ENCODE measurements at places on chromosomes 7 and 10.
A peak's percentile ranks its signal among the peaks of the same experiment; 100 is the strongest.

DNA sequence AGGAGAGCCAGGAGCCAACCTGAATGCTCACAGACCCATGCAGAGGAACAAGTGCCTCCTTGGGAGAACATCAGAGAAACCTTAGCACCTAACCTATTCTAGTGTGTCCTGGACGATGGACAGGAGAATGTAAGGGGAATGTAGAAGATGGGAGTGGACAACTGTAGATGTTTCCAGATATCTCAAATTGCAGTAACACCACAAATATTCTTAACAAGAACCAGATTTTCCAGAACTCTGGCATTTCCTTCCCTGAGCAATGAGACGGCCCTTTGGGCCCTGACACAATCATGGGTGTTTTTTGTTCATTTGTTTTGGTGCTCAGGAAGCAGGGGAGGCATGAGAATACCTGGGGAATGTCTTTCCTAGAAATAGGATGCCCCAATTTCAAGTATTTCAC, 196.1 kb upstream of the PRSS1 start:
- no peak for DNase-seq

DNA sequence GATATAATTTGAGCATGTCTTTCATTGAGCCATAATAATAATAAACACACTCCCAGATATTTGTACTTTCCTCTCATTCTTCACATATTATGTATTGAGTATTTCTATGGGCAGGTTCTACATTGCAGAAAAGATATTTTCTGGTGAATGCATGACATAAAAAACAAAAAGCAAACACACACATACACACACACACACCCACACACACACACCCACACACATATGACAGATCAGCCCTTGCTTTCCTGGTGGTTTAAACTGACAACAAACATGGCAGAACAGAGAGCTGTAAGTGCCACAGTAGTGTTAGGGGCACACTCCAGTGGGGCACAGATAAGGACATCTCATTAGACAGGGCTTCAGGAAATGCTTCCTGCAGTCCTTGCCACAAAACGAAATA, 123.3 kb upstream of the LSM8 start:
- no peak for DNase-seq

DNA sequence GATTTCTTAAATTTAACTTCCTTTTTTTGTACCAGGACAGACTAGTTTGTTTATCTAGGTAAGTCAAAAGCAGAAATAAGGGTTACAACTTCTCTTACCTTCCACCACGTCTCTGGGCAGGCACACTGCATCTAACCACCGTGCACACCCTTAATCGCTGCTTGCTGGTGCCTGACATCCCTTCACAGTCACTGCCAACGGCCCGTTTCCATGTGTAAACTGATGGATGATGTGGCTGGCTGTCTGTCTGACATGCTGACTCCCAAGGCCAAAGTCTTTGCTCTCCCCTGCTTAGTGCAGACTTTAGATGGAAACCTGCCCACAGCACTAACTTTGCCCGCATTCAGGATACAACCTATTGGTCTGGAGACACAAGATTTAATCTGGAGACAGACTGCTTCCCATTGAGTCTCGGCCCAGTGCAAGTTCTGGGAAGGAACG, 1.1 kb downstream of the TMEM273 start:
- no peak for DNase-seq

GRCh38 chr10:66337211-66337610, 588.6 kb upstream of the LRRTM3 start:
- no peak for DNase-seq

- DNase-seq = peak; percentile 20
These were observed 25.1 kb downstream of the CASP7 start for GRCh38 chr10:113704637-113705343.

DNA sequence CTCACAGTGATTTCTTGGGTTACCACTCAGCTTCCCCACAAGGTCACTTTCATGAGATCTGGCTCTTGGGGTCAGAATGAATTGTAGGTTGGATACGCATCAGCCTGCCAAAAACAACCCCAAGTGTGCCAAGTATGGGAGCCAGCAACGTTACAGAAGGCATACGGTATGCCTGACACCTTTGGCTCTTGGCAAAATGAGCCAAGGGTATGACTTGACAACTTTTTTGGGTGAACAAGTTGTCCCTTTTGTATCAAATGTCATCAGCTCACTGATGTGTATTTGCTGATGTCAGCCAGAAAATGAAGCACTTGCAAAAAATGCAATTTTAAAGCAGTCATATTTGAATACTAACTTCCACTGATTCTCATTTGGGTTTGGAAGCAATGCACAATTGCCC, 168.4 kb downstream of the CACNB2 start:
- no peak for DNase-seq

DNA sequence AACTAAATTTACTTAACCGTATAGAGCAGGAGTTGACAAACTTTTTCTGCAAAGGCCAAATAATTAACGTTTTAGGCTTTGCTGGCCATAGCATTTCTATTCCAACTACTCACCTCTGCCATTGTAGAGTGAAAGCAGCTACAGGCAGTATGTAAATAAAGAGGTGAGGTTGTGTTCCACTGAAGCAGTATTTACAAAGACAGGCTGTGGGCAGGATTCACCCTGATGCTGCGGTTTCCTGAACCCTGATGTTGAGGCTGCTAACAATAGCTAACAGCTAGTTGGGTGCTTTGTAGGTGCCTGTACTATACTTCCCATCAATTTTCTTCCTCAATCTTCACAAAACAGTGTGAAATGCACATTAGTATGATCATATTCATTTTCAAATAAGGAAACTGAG, 47.0 kb upstream of the LAMB1 start:
- DNase-seq = peak; percentile 9

DNA sequence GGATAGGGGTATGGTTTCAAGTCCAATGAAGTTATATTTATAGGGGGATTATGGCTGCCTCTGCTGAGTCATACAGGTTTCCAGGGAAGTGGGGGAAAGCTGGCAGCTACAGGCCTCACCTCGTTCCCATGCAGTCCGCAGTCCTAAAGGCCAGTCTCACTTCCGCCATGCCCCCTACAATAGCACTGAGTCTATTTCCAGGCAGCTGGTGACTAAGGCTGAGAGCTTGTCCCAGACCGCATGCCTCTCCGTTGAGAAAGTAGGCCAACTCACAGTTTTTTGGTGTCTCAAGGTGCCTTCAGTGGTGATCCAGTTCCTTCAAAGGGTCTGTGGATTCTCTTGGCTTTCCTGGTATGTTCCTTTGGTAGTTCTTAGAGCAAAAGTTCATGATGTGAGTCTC, 203.9 kb upstream of the GLI3 start:
- DNase-seq = no peak

GRCh38 chr10:95404864-95405263, 114.1 kb upstream of the PDLIM1 start:
- no peak for DNase-seq

DNA sequence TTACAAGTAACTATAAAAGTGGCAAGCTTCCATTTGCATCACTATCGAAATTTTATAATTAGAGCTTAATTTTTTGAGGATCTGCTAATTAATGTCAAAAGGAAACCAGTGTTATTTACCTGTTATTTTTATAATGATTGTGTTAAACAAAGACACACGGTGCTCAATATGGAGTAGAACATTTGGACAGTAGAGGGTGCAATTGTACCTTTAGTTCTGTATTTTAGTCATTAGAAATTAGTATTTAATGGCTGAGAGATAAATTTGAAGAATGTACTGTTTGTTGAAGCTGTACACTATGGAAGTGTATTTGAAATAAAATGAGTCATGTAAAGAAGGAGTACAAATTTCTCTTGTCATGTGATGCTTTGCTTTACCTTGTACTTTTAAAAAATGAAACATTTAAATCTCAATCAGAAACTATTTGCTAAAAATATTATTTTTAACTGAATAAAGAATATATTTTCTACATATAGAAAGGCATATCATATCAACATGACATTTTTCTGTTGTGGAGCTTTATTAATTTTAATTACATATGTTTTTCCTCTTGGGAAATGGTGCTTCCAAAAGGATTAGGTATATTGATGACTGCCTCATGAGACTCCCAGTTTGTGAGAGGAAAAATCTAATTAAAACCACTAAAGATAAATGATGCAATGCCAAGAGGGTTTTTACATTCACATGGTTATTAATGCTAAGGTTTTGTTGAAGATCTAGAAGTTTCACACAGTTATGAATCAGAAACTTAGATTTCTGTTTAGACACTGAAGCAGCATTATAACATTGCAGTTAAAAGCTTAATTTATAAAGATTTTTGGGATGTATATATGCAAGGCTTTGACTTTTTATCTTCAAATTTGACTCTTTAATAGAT, 10.4 kb upstream of the PRKG1 start:
- DNase-seq = no peak

DNA sequence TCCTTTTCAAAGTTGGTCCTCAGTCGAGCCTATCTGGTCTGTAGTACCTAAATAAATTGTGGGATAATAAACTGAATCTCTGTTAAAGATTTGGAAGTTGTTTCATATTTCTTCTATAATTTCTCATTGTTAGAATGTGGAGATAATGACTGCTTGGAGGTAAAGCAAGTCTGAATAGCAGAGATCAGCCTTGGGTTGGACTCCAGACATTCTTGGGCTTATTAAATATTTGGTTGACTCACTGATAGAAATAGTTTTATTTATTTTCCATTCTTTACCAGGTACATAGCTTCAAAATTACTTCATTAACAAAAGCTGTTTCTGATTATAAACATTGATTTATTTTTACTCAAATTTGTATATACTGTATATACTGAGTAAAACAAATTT, 34.3 kb downstream of the TPST1 start:
- no peak for DNase-seq

DNA sequence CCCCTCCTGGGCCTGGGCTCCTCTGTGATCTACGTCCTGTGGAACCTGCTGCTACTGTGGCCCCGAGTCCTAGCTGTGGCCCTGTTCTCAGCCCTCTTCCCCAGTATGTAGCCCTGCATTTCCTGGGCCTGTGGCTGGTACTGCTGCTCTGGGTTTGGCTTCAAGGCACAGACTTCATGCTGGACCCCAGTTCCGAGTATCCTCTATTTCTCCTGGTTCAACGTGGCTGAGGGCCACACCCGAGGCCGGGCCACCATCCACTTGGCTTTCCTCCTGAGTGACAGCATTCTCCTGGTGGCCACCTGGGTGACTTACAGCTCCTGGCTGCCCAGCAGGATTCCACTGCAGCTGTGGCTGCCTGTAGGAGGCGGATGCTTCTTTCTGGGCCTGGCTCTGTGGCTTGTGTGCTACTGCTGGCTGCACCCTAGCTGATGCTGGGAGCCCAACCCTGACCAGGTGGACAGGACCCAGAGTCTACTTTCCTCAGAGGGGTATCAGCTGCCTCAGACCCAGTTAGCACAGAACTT, 37.8 kb upstream of the MMD2 start:
- no peak for DNase-seq

Data from CD4-positive, alpha-beta T cell treated with Interleukin-6 for 4 hours (primary cell).